Large intestine (tissue), 12 donors: ENCODE measurements at places on chromosomes 3 and 15.
A peak's percentile ranks its signal among the peaks of the same experiment; 100 is the strongest.

- no peak for DNase-seq
Observed at GRCh38 chr3:139180489-139180888, 135.8 kb upstream of the PRR23C start.

DNA sequence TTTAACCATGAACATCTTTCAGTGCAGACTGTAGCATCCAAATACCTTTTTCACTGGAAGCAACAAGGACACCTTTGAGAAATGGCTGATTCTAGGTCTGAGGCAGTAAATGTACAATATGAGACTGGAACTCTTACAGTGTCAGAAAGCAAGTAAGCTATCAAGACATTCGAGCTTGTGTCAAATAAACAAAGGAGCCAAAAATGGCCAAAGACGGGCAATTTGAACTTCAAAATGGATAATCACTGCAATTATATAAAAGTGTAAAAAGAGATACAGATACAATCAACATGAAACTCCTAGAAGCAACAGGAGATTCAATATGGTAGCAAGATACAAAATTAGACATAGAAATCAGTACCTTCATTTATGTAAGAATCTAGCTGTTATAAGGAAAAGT lies 138.5 kb upstream of the CCDC54 start:
- no peak for DNase-seq

- DNase-seq = peak; percentile 88
Observed at GRCh38 chr3:57998366-57999283, 9.6 kb upstream of the FLNB start.

DNA sequence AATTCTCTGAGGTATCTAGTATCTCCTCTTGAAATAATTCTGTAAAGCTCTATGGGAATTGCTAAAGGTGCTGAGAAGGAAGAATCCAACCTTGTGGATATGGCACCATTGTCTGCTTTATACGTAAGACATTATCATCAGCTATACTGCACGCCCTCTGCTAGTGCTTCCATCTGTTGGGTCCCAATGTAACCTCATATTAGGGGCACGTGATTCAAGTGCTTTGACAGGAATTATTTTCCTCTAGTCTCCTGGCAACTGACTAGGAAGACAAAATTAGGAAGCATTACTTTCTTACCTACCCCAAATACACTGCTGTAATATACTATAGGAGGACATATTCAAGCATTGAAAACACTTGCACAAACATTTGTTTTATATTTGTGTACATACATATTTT lies 24.0 kb downstream of the COPS2 start:
- DNase-seq = no peak

DNA sequence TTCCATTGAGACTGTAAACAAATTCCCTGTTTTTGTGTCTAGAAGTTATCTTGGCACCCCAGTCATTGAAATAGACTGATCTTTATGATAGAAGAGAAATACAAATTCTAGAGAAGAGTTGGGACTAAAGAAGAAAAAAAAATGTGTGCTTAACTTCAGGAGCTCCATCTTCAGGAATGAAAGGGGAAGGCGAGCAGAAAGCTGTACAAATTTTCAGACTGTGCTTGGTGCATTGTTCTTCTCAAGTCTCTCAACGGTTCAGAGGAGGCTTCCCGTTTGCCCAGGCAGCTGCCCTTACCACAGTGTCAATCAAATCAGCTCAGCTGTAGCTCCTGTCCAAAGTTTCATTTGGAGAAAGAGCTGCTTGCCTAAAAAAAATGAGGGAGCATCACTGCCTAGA lies 41.7 kb downstream of the OXSM start:
- DNase-seq = no peak

DNA sequence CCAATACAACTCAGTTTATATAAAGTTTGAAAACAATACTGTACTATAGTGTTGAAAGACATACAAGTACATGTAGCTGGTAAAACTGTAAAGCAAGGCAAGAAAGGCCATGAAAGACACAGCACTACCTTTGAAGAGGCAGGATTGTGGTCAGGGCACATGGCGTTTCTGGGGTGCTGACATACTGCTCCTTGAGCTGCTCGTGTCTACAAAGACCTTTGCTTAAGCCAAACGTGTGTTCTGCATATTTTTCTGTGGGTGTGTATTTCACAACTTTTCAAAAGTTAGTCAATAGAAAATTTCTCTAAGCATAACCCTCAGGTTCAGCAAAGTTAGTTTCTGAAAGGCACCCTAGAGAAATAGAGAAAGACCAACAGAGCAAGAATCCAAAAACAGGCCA lies 14.1 kb upstream of the TOPAZ1 start:
- no peak for DNase-seq

GRCh38 chr3:48012659-48013058 lies 3.6 kb downstream of the MAP4 start:
- DNase-seq = no peak

GRCh38 chr15:79990997-79991334 lies 20.0 kb upstream of the BCL2A1 start:
- DNase-seq = no peak

GRCh38 chr3:39809181-39809994 lies at the start of gene MYRIP:
MYRIP (plus strand) TSS chr3:39809609; CDS start chr3:39900817, 91,208 bp downstream.
- peak; percentile 89 for DNase-seq

- DNase-seq = no peak
Observed at GRCh38 chr15:74461847-74462511, 1.0 kb upstream of the UBL7 start.

DNA sequence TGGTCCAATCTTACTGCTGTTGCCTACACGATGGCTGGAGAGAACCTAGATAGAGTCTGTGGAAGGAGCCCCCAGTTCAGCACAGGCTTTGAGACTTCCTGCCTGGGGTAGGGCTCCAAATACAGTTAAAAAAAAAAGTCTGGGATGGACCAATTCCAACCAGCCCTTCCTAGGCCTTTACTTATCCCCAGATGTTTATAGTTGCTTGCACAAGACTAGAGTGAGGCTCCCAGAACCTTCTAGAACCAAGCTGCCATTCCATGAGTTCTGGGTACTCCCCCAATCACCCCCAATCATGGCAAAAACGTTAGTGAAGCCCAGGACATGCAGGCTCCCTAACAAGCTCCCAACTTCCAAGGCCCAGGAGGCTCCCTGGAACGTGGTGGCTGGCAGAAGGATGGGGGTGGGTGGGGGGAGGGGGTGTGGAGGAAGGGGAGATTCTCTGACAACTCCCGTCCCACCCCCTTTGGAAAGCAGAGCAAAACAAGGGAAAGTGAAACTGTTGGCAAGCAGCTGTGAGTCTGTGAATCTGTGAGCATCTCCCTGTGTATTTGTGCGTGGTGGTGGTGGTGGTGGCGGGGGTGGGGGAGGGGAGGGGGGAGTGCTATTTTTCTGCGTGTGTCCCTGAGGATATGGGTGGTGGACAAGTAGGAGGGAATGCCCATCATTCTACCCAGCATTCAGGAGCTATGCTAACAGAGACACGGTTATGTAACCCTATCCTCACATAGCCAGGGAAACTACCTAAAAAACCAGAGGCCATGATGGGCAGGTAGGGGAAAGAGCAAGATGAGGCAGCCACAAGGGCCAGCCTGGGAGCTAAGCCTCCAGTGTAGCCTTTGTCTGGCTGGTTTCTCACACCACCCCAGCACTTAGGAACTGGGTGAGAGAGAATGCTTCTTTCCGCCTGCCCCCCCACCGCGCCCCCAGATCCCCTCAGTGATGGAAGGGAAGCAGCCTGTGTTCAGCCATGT lies 2.0 kb downstream of the MST1R start:
- peak; percentile 46 for DNase-seq

DNA sequence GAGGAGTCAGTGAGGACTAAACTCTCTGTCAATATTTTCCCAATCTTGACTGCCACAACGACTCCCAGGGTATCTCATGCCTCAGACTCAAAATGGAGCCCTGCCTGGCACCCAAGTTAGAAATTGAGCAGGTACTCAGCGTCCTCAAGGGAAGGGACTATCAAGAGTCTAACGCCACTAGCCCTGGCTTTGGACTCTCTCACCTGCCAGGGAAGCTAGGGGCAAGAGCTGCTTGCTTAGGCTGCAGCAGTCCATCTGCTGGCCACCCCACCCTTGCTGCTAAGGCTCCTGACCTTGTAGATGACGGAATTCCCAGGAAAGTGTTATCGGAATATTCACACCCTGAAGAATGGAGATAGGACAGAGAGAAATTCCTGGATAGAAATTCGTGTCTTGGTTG lies 33.0 kb downstream of the ZIC4 start:
- DNase-seq = no peak

DNA sequence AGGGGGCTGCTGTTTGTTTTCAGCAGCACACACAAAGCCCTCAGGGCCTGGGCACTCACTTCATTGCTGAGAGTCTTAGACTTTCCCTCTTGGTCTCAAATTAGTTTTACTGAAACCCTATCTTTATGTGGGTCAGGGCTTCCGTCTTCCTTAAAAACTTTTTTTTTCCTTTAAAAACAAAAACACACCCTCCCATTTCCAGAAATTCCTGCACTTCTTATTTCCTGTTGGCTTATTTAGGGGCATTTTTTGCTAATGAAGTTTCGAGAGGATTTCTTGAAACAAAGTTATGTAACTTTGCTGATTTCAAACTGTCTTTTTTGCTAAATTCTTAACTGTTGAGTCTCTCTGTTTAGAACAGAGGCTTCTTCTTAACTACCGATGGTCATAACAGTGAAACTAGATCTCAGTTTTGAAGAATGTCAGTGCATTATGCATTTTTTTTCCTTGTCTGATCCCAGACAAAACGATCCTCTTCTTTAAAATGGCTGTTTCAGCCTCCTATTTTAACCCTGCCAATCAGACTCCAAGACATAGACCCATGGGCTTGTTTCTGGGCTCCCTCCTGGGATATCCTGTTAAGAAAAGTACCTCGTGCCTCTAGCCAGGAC lies 23.3 kb downstream of the ANAPC13 start:
- no peak for DNase-seq

DNA sequence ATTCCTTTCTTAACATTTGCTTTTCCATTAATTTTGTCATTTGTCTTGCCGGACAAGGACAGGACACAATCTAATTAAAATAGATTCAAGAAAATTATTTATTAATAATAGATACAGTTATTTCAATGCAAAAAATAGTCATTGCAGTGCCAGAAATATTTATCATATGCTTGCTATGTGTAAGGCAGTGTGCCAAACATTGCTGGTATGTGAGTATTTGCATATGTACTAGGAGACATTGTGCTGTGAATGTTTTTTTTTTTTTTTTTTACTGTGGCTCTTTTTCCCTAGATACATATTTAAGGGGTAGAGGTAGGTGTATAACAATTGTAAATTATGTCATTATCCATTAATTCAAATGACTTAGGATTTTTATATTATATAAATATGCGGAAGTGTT lies 23.3 kb downstream of the SPRED1 start:
- no peak for DNase-seq

- no peak for DNase-seq
Observed at GRCh38 chr15:43168192-43169107, 16.8 kb upstream of the CCNDBP1 start.

- DNase-seq = peak; percentile 21
Observed at GRCh38 chr3:119294696-119295671, 801 bp downstream of the ARHGAP31 start.

- DNase-seq = peak; percentile 48
Observed at GRCh38 chr3:102536456-102536855, 101.6 kb downstream of the ZPLD1 start.
